SK-N-SH (cell line): ENCODE measurements at places on chromosomes 6 and 20.

- no peak for DNase-seq
These were observed 482.7 kb upstream of the JARID2 start for GRCh38 chr6:14763139-14763538.

DNA sequence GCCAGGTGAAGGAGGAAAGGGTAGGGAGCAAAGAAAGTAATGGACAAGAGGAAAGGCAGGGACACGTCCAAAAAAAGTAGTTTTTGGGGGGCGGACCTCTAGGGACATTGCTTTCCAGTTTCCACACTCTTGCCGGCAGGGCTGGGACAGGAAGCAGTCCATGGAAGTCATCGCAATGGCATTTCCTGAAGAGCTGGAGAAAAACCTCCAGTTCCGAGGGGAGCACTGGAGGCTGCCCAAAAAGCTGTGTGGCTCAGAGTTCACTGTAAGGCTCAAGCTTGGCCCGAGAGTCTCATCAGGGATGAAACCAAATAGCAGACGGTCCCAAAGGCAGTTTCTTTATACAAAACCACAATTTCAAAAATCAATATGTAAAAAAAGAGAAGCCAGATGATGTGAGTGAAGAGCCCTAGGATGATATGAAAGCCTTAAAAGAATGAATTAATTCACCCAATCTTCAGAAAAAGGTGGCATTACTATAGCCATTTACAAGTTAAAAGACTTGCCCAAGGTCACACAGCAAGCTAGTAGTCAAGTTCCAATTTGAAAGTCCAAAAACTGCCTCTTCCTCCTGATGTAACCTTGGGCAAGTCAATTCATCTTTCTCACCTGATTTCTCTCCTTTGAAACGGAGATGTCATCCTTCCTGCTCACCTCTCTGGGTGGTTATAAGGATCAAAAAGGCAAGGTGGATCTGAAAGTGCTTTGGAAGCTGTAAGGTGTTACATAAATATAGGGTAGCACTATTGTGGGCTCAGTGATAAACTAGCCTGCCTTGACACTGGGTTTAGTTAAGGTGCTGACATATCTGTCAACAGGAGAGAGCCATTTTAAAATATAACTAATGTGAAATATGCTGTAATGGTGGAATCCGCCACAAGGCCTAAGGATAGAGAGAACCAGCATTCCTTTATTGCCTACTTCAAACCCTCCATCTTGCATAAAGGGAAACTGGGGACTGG is 9.1 kb downstream of the BCL2L1 start:
- DNase-seq, result no peak

GRCh38 chr20:5297280-5298004 is 19.3 kb downstream of the PROKR2 start:
- peak; percentile 58 for DNase-seq

- no peak for DNase-seq
These were observed 27.6 kb upstream of the MCUR1 start for GRCh38 chr6:13841936-13842335.

- DNase-seq, result no peak
These were observed 73.9 kb downstream of the UBR2 start for GRCh38 chr6:42637681-42638080.

DNA sequence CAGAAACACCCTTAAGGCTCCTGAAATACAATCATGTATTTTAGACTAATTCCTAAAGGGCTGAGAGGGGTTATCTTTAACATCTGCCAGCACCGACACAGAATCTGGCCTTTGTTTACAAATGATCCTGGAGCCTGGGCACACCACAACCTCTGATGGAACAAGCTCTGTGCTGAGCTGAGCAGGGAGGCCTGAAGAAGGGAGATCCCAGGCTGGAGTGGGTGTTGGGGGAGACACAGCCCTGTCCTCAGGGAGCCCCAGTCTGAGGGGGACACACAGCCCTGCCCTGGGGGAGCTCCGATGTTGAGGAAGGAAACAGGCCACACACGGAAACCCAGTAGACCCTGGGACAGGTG is 130.5 kb downstream of the VEGFA start:
- DNase-seq, result no peak

GRCh38 chr6:81743649-81744048 is 8.8 kb downstream of the TENT5A start:
- DNase-seq, result no peak

DNA sequence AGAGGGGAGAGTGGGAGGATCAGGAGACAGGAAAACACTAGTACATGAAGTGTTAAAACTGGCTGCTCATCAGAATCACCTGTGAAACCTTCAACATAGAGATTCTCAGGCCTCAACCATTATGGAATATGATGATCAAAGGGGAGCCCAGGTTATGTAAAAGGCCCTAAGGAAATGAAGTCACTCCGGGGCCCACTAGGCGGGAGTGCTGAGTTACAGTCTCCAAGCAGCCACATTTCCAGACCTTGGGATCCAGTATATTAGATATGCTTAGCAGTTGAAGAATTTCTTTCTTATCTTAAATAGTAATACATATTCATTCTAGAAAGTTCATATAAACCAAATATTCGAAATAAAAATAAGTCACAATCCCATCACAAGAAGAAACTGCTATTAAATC is 476.3 kb downstream of the PRKN start:
- no peak for DNase-seq

- no peak for DNase-seq
These were observed 59.2 kb upstream of the DUSP22 start for GRCh38 chr6:232982-233640.

DNA sequence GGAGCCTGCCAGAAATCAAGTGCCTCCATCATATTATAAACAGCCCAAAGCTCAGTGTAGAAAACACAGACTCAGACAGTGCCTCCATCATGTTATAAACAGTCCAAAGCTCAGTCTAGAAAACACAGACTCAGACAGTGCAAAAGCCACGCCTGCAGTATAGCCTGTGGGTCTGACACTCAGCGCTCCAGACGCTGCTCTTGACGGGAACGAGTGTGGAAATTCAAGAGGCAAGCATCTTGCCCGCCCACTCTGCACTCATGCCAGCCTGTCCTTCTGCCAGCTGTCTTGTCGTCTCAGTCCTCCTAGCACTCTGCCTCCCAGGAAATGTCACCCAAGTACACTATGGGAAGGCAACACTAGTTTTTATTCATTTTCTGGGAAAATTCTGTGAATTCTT is 274.2 kb upstream of the CDH4 start:
- no peak for DNase-seq

- DNase-seq, result no peak
These were observed 394.6 kb upstream of the JARID2 start for GRCh38 chr6:14851281-14851680.

- DNase-seq, result peak; percentile 77
These were observed at the start of gene PACSIN1 for GRCh38 chr6:34465531-34466241. PACSIN1 (plus strand) TSS chr6:34466076; CDS start chr6:34526306, 60,230 bp downstream.

GRCh38 chr6:21593927-21594415 is 420 bp downstream of the SOX4 start:
- DNase-seq, result peak; percentile 41

DNA sequence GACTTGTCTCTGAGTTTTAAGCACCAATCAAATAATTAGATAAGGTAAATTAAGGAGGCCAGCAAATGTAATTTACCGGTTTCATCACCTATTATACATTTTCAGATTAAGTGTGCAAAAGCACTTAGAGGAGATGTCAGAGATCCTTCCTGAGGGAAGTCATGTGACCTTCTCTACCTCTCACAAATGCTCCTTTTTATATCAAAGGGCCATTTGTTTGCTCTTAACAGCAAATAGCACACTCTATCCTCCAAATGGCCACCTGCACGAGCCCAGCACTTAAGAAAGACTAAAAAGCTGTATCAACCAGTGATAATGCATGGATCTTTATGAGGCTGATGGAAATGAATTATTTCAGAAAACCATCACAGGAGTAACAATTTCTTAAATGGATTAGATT is 149.4 kb downstream of the ELOVL4 start:
- no peak for DNase-seq

DNA sequence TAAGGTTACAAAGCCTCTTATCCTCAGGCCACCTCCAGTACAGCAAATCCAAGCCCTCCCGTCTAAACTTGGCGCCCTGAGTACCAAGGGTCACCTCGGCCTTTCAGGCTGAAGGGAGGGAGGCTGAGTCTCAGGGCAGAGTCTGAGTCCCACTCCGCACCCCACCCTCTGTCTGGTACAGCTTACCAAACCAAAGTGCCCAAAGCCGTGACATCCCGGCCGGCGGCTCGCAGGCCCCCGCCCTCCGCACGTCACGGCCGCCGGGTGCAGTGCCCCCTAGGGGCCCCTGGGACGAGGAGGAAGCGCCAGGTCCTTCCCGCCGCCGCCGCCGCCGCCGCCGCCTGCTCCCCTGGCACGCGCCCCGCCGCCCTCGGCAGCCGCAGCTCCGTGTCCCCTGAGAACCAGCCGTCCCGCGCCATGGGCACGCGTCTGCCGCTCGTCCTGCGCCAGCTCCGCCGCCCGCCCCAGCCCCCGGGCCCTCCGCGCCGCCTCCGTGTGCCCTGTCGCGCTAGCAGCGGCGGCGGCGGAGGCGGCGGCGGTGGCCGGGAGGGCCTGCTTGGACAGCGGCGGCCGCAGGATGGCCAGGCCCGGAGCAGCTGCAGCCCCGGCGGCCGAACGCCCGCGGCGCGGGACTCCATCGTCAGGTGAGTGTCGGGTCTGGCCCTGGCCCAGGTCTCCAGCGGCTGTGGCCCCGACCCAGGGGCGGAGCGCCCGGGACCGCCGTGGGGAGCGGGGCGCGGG is at the start of gene MTHFD1L:
Gene MTHFD1L (plus strand): TSS at position 297 of the 741 bp plus-strand sequence. CDS start 121 bp downstream, at position 418.
- peak; percentile 93 for DNase-seq

DNA sequence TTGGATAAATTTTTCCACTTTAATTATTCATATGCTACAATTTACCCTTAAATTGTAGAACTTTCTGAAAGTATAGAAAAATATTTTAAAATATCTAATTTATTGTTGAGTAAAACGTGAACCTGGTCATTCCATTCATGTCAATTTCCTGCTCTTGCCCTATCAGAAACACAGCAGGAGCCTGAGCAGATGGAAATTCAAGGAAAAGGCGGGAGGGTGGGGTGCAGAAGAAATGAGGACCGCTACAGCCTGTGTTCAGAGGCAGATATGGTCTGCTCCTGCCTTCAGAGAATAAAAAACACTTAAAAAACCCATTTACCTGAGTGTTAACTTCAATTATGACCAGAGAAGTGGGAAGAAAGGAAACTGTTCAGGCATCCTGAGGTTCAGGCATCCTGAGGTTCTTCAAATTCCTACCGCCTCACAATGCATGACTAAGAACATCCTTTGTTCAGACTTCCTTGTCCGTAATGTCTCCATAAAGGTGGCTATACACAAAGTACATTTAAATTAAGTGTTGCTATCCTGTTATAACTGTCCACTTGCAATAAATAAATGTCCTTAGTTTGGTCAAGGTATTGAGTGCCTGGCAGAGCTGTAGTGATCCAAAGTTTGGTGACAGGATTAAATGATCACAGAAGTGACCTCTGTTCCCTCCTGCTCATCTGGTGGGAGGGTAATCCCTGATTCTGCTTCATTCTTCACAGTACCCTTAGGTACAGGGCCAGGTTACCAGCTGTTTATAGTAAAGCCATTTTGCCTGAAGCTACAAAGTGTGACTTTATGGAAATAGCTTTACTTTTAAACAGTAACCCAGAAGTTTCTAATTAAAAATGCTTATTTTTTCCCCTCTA is 109.1 kb downstream of the MAN1A1 start:
- no peak for DNase-seq

GRCh38 chr6:108157981-108158525 is 7.8 kb upstream of the NR2E1 start:
- DNase-seq, result peak; percentile 54

- DNase-seq, result no peak
These were observed 144.7 kb downstream of the TASP1 start for GRCh38 chr20:13494019-13494418.

DNA sequence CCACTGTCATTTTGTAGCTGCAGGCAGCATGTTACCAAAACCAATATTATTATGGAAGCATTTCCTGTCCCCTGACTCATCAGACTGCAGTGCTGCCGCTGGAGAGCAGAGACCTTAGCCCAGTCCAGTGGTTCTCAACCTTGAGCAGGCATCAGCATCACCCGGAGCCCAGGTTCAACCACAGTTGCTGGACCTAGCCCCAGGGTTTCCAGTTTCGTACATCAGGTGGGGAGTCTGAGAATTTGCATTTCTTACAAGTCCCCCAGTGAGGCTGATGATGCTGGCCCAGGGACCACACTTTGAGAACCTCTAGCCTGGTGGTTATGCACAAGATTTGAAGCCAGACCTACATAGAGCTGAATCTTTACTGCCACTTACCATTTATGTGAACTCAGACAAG is 47.3 kb downstream of the LY86 start:
- DNase-seq, result no peak

GRCh38 chr20:40339661-40340449 is 349.2 kb downstream of the MAFB start:
- no peak for DNase-seq

- peak; percentile 86 for DNase-seq
These were observed 1.7 kb downstream of the KCNK15 start for GRCh38 chr20:44747166-44748004.

DNA sequence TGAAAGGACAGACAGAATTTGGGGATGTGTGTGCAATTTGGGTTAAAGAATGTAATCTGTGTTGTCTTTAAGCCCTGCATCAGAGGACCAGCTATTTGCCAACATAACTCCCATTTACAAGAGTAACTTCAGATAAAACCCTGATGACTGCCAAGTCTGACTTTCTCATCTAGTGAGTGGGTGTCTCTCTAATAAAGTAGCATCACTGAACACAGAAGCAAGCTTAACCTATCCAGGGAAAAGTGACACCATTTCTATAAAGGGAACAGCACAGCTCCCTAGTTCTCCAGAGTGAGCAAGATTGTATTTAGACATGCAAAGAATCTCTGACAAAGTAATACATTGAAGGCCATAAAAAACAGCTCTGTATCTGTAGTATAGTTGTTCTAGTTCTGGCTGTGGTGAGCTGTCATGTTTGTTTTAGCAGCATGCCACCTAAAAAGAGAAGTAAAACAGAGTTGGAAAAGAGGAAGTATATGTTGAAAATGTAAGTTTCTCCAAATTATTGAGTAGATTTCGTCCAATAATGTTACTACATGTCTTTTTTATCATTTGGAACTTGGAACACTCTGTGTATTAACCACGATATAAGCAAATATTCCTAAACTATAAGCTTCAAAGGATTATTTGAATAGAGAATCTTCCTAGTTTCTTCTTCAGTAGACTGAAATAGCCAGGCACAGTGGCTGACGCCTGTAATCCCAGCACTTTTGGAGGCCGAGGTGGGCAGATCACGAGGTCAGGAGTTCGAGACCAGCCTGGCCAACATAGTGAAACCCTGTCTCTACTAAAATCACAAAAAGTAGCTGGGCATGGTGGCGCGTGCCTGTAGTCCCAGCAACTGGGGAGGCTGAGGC is 8.8 kb upstream of the PIM1 start:
- DNase-seq, result no peak

DNA sequence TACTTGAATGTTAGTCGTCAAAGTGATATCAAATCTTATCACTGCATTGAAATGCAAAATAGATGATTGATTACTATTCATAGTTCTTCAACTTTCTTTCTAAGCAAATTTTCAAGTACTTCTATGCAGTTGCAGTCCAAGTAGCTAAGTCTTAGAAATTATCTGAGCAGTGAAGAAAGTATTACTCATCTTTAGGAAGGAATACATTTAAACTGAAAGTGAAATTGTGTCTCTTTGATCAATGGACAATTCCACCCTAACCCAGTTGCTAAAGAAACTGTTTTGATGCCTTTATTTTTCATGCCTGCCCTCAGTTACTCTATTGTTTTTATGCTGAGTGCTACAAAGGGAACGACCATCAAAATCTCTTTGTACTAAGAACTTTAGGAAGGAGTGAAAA is 337.4 kb downstream of the GRIK2 start:
- DNase-seq, result no peak

GRCh38 chr20:47124181-47124717 is 229.6 kb downstream of the EYA2 start:
- no peak for DNase-seq

- no peak for DNase-seq
These were observed 15.9 kb downstream of the NT5E start for GRCh38 chr6:85465762-85466161.

GRCh38 chr6:20173833-20174792 is 38.2 kb downstream of the MBOAT1 start:
- DNase-seq, result no peak
